ENCODE measurements at places on chromosomes 2 and 18.

DNA sequence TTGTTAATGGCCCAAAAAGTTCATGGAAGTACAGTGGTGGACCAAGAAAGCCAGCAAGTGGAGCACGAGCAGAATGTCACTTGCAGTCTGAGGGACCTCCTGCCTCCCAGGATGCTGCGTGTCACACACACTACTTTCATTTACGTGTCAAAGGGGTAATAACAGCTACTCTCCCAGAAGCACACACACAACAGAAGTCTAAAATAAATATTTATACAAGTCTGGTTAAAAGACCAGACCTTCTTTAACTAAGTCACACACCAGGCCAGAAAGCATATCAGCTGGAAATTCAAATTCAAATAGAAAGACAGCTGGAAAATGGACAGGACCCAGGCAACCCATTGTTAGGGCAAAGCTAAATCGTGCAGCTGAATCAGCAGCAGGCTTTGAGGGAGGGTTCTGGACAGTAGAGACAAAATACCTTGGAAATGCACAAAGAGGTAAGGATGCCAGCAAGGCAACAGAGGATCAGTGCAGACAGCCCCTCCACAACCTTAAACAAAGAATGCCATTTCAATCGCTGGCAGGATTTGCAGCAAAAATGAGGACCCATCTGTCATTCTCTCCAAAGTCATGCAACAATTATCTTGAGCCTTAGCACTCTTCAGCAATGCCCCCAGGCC, 160.5 kb downstream of the TMEM163 start:
- no peak for DNase-seq

- DNase-seq: no peak
These were observed at the start of gene NOL4 for GRCh38 chr18:34224423-34225217. Gene NOL4 (minus strand): TSS chr18:34224913. CDS start chr18:34223253, 1,660 bp downstream.

GRCh38 chr18:79405781-79406575, 10.2 kb downstream of the NFATC1 start:
- no peak for DNase-seq

DNA sequence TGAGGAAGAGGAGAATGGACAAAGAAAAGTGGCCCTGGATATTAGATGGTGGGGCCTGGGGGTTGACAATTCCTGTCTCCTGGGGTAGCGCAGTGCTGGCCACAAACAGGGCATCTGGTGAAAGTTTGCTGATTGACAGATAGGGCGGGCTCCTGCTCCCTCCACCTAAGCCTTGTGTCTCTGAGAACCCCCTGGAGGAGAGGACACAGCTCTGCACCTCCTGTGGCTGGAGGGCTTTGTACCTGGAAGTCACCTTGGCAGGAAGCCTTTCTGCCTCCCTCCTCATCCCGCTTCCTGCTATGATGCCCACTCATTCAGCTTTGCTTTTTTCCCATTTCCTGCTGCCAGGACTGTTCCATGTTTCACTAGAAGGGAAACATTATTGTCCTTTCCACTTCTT, 72.4 kb downstream of the RHOB start:
- no peak for DNase-seq

DNA sequence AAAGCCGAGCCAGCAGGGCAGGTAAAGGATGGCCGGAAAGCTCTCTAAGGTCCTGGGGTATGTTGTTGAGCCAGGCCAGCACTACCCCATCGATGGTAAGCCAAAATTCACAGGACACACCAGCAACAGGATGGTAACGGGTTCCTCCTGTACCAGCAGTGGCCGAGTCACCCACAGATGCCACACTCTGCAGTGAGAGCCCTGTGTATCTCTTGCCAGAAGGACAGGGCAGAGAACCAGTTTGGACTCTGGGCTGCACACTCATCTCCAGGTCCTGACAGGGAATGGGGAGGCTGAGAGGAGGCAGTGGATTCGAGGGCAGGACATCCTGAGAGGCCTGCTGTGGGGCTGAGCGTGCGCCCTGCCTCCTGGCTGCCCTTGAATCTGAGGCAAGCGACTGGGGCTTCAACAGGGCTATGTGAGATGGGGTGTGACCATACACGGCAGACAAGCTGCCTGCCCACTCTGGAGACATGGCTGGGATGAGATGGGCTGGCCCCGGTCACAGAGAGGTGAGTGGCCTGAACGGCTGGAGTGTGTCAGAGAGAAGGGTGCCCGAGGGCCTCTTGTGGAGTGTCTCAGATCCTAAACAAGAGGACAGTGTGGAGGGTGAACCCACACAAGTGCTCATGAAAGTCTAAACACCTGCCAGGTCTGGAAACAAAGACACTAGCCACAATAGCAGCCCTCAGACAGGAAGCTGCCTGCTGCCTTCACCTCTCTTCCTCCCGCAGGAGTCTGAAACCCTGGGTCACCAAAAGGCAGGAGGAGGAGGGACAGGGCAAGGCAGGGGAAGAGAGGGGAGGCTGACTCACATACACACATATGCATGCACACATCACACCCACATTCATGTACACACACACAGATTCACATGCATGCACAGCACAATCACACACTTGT, 182.3 kb downstream of the LOXHD1 start:
- DNase-seq: no peak

DNA sequence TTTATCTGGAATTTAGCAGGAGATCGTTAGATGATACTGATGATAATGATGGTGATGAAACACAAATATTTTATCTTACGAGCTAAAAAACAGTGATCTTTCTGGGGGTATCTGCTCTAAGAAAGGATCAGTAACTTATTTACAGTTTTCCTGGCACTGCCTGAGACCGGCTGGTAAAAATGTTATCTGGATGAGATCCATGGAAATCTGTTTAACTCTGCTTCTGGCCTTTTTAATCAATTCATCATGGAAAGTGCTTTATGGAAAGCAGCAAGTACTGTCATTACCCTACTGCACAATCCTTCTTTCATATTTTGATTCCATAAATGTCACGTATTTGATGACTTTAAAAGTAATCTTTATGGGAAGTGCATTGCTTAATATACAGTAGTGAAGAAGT, 612.7 kb upstream of the GCFC2 start:
- no peak for DNase-seq

GRCh38 chr2:34365512-34365911, 766.4 kb upstream of the FAM98A start:
- no peak for DNase-seq

- DNase-seq: no peak
These were observed 6.1 kb upstream of the SERPINB8 start for GRCh38 chr18:63963615-63964256.

DNA sequence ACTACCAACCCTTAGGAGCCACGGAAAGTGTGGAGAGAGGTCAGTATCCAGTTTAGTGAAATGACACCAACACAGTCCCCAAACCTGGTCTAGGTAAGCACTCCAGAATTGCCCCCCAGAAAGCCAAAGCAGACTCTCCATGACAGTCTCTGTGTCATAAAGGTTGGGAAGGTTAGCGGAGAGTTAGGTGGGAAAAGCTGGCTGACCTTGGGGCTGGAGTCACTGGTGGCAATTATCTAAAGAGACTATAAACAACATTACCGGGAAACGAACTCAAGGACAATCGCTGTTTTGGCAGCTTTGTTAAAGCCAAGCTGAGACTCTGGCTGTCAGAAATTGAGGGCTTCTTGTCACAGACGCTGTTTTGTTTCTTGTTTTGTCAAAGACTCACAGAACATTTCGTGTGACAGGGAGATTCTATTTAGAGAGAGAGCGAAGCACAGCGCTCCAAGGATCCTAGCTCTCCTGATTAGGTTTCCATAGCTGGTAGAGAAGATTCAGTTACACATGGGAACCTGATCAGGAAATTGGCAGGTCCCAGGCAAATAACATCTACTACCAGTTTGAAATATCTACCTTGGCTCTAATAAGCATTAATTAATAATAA, 111.3 kb downstream of the LNPK start:
- DNase-seq: no peak

DNA sequence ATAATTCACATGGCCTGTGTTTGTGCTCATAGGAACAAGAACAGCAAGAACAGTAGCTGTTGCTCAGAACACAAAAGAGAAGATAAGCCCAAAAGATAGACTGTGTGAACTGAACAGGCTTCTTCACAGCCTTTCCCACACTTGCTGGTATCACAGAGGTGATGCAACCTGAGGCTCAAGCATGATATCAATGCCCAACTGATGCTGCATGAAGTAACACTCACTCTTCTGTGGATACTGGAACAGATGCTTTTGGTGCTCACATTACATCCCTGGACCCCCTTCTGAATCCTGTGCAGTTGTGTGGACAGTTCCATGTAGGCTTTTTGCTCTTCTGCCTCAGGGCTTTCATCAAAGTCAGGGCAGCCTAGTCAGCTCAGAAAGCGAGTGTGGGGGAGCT, 88.4 kb upstream of the RND3 start:
- no peak for DNase-seq

DNA sequence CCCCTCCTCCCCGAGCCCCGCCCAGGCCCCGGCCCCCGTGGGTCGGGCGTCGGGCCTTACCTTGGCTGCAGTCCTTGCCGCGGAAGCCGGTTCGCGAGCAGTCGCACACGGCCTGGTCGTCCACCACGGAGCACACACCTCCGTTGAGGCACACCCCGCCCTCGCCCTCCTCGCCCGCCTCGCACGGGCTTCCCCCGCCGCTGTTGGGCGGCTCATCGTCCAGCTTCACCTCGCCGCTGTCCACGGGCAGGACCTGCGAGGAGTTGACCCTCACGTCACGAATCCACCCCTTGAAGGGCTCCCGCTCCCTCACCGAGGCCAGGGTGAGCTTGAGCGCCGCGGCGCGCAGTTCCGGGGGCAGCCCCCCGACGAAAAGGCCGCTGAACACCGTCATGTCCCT, 4.5 kb downstream of the NRXN1 start:
- DNase-seq: no peak

- no peak for DNase-seq
These were observed 559.5 kb downstream of the SOCS6 start for GRCh38 chr18:70848329-70848728.

DNA sequence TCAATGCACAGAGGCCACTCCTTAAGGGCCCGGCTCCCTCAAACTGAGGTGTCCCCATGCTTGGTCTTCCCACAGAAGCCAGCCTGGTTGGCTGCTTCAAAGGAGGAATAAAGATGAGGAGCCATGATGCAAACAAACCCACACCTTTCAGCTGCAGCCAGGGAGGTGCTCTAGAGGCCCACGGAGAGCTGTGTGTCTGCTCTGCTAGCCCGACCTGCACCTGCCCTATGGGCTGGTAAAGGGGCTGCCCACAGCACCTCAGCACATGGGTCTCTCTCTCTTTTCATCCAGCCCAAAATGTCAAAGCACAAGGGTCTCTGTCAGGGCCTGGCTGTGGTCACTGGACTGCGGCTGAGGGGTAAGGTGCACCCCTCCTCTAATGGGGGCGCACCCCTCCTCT, 132.1 kb downstream of the MSH2 start:
- no peak for DNase-seq

DNA sequence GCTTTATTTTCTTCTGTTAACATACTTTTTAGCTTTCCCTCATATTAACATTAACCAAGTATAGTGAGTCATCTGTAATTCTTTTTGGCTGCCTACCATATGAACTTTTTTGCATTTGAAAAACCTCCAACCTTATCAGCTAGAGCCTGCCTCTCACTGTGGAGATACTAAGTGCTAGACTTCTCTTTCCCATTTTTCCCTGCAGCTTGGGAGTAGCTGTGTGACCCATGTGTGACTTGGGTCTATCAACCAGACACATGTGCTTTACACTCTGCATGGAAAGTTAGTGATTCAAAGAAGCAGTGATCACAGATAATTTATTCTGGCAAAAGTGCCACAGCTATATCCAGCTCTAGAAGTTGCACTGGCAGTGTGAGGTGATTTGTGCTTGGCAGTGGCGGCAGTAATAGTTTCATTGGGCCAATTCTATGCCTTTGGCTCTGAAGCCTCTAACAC, 36.3 kb downstream of the PREPL start:
- DNase-seq: no peak

DNA sequence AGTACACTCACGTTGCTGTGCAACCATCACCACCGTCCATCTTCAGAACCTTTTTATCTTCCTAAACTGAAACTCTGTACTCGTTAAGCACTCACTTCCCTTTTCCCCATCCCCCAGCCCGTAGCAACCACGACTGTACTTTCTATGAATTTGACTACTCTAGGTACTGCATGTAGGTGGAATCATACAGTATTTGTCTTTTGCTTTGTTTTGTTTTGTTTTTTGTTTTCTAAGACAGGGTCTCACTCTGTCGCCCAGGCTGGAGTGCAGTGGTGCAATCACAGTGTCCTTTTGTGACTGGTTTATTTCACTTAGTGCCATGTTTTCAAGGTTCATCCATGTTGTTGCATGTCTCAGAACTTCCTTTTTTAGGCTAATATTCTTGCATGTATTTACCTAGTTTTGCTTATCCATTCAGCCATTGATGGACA, 7.0 kb upstream of the TYMS start:
- DNase-seq: no peak

- no peak for DNase-seq
These were observed 129.4 kb downstream of the TCF4 start for GRCh38 chr18:55458456-55459203.

DNA sequence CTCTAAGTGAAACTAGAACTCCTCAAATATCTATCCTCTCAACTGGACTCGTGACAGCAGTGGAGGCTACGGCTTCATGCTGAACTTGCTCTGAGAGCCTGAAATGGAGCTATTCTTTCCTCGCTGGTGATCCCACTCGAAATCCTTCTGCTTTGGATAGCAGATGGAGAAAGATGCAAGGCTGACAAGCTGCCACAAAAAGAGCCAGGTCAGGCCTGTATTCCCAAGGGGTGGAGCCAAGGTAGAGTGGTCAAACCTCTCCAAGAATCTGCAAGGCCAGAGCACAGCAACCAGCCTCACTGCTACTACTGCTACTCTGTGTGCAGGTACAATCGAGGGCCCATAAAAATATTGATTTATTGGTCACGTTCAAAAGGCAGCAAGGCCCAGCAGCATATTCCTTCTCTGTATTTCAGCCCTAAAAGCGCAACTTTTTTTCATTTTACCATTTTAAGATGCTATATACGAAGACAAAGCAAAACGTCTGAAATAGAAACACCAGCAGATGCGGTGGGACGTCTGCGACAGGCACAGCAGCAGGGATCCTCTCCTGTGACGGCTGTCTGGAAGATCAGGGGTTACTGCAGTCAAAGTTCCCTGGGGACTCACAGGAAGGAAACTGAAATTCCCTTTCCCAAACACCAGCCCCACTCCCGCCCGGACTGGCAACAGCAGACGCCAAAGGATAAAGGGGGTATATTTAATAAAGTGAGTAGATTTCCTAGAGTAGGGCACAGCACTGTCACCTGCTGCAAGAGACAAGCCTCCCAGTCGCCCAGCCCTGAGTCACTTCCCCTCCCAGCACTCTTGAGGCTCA, 2.4 kb downstream of the SPRED2 start:
- no peak for DNase-seq

- DNase-seq: no peak
These were observed 96.6 kb upstream of the STK17B start for GRCh38 chr2:196268025-196268424.

DNA sequence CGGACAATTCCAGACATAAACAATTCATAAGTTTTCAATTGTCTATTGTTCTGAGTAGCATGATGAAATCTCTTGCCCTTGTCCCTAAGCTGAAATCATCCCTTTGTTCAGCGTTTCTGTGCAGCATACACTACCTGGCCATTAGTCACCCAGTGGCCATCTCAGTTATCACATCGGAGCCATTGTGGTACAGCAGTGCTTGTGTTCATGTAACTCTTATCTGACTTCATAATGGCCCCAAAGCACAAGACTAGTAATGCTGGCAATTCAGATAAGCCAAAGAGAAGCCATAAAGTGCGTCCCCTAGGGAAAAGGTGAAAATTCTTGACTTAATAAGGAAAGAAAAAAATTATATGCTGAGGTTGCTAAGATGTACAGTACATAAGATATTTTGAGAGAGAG, 127.2 kb downstream of the FHOD3 start:
- no peak for DNase-seq

GRCh38 chr2:191676790-191677645, 918 bp upstream of the NABP1 start:
- DNase-seq: no peak

GRCh38 chr2:189236066-189236465, 56.5 kb upstream of the COL5A2 start:
- no peak for DNase-seq
